ENCODE measurements at places on chromosomes 16 and 17.

GRCh38 chr17:75404731-75405364 lies 630 bp downstream of the GRB2 start:
- peak; percentile 27 for DNase-seq

DNA sequence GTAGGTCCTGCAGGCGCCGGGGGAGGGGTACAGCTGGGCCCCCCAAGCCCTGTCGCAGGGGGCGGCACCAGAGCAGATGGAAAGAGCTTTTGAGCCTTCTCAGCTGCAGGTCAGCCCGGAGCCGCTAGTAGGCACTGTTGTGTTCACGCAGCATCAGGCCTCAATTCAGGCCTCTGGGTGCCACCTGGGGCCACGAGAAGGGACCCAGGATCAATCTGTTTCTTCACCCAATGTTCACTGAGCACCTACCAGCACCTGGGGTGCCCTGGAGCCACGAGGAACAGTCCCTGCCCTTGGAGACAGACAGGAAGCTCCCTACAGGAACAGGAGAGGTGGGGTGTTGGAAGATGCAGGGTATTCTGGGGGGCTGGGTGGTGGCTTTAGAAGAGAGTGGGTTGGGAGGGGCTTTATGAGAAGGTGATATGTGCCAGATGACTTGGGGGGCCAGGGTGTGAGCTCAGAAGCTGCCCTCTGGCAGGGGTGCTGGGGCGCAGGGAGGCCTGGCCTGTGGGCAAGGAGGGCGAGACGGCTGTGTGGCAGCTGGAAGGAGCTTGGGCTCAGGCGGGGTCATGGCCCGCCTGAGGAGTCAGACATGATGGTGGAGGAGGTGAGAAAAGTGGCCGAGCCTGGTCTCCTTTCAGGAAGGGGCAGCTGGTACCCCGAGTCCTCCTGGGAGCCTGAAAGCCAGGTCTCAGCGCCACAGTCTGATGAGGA lies 121.9 kb upstream of the GSE1 start:
- DNase-seq: no peak

DNA sequence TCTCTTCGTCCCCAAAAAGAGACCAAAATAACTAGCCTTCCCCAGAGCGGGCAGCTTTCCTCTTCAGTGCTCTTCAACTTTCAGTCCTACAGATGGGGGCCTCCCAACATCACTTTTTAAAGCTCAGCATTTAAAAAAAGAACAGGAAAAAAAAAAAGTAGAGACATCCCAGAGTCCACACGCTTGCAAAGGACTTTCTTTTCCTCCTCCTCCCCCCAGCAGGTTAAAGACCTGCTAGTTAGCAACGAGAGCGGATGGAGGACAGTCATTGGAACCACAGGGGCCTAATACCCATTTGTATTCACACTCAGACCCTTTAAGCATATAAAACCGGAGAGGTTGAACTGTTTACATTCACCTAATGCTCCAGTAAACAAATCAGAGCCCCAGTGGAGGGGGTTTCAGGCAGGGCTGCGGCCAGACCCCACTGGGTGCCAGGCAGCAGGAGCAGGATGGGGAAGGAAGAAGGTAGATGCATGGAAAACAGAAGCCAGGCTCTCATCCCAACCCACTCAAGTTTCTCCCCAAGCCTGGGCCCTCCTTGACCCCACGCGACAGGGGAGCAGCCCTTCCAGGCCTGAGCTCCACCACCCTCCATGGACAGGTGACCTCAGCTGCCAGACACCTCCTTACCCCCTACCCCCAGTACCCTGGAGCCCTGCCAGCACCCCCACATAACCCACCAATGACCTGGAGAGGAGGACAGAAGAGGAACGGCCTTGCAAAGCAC lies 15.2 kb downstream of the ZFHX3 start:
- DNase-seq: no peak

GRCh38 chr16:87163637-87164036 lies 153.6 kb downstream of the C16orf95 start:
- DNase-seq: no peak

- no peak for DNase-seq
These were observed 145.5 kb upstream of the SOX9 start for GRCh38 chr17:71975331-71975801.

DNA sequence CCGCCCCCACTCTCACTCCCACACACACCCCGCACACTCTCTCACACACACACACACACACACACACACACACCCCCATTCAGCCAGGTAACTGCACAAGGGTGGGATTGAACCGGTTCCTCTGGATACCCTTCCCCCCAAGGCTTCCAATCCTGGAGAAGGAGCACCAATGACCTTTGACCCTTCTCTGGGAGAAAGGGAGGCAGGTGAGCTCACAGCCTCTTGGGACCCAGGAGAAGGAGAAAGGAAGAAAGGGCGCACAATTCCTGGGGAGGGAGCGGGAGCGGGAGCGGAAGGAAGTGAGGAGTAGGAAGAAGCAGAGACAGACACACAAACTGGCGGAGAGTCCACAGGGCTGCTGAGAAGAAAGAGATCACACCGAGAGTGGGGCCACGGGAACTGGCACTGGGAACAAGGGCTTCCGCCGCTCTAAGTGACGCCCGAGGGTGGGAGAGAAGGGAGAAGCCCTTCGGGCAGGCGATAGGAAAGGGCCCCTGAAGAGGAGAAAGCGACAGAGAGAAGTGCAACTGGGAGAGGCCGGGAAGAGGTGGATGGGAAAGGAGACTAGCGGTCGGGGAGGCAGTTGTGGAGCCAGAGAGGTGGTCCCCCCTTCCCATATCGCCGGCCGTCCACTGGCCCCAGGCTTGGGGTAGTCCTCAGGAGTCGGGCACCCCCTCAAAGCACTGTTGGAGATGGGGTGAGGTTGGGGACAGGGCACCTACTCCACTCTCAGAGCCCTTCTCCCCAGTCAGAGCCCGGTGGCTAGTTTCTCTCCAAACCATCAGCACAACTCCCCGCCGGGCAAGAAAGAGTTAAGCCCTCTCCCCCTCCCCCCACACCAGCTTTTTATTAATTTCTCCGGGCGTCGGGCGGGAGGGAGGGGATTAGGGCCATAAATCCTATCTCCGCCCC lies 1.3 kb downstream of the SAMD14 start:
- no peak for DNase-seq

GRCh38 chr16:77190190-77190477 lies 856 bp upstream of the MON1B start:
- no peak for DNase-seq

GRCh38 chr16:47461598-47462266 lies 601 bp downstream of the PHKB start:
- DNase-seq: no peak

- DNase-seq: no peak
These were observed 91.2 kb upstream of the TNRC6C start for GRCh38 chr17:77867308-77867781.

DNA sequence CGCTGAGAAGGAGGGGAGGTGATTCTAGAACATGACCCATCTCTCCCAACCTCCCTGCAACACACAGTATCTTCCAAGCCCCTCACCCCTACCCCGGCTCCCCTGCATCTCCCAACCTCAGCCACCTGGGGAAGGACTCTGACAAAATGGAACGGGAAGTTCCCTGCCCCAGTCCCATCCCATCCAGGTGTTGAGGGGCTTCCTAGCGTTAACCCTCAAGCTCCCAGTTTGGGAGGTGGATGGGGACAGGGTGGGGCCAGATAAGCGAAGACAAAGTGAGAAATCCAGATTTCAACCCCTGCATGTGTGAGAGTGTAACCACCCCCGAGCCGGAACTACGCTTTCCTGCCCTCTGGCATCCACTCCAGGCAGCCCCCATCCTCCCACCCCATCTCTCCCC lies 1.8 kb downstream of the ZSCAN10 start:
- no peak for DNase-seq

DNA sequence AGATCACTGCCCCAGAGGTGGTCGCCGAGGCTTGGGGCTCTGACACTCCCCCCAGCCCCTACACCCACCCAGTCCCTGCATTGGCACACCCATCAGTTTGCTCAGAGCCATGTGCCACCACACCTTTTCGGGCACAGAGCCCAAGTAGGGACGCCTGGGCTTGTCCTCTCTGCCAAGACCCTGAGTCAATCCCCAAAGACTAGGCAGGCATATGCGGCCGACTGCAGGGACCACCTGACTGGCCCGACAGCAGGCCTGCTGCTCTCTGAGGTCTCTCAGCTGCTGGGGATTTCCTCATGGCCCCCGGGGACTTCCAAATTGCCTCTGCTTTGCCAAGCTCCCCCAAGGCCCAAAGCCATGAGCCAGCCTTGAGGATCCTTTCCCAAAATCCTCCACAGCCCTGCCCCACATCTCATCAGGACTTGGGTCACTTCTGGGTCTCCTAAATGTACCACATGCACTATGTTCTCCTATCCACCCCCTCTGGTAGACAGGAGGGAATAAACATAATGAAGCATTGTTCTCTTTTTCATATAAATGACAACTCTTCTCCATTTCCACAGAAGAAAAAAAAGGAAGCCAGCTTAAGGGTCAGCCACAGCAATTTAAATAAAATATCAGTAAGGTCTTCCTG lies 30.6 kb downstream of the MYO18A start:
- DNase-seq: no peak

GRCh38 chr16:879986-880385 lies 79.5 kb upstream of the GNG13 start:
- DNase-seq: no peak

DNA sequence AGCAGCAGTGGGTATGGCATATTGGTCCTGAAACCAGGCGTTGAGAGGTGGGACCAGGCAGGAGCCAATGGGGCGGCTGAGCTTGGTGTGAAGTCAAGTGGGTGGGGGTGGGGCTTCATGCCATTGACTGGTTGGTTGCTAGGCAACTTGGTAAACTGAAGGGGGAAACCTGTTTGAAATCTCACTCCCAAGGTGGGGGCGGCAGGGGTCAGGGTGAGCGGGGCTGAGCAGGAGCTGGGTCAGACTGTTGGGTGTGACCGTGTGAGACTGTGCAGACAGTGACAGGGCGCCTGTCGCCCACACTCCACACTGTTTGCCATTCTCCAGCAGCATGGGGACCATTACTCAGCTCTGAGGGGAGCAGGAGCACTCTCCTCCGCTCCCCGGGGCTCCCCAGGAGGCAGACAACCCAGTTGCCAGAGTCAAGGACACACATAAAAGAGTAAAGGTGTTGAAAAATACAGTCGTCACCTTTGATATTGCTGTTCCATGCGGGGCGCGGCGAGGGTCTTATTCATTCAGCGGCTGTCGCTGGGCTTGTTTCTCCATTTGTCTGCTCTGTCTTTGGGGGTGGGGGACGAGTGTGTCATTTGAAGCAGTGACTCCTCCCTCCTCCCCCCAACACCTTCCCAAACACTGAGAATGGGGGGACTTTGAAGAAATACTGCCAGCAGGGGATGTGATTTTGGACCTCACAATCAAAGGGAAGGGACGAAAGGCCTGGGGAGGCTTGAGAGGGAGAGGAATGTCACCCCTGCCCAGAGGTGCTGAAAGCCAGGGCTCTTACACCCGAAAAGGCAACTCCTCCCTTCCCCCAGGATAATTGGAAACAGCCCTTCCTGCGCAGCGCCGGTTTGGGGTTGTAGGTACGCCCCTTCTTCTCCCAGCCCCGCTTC lies 1.2 kb upstream of the EFNB3 start:
- no peak for DNase-seq

GRCh38 chr16:68272507-68273209 lies 8.3 kb downstream of the SLC7A6 start:
- no peak for DNase-seq

DNA sequence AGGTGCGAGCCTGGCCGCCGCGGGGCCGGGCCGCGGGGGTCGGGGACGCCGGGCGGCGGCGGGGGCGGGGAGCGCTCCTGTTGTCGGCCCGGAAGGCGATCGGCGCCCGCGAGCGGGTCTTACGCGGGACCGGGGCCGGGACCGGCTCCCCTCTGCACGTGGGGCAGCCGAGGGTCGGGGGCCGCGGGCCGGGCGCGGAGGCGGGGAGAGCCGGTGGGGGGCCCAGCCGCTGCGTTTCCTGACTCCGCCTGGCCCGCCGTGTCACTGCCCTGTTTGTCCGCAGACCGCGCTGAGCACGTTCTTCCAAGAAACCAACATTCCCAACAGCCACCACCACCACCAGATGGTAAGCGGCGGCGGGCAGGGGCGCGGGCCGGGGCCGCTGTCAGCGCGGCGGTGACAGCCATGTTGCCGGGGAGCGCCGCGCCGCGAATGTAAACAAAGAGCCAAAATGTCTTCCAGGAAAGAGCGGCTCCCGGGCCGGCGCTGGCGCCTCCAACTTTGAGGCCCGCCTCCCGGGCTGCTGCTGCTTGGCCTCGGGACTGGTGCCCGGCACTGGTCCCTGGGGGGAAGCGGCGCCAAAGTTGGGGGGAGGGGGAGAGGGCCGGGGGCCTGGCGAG lies 586 bp downstream of the UBALD2 start:
- no peak for DNase-seq

- no peak for DNase-seq
These were observed 95.2 kb downstream of the C16orf78 start for GRCh38 chr16:49468611-49469310.

DNA sequence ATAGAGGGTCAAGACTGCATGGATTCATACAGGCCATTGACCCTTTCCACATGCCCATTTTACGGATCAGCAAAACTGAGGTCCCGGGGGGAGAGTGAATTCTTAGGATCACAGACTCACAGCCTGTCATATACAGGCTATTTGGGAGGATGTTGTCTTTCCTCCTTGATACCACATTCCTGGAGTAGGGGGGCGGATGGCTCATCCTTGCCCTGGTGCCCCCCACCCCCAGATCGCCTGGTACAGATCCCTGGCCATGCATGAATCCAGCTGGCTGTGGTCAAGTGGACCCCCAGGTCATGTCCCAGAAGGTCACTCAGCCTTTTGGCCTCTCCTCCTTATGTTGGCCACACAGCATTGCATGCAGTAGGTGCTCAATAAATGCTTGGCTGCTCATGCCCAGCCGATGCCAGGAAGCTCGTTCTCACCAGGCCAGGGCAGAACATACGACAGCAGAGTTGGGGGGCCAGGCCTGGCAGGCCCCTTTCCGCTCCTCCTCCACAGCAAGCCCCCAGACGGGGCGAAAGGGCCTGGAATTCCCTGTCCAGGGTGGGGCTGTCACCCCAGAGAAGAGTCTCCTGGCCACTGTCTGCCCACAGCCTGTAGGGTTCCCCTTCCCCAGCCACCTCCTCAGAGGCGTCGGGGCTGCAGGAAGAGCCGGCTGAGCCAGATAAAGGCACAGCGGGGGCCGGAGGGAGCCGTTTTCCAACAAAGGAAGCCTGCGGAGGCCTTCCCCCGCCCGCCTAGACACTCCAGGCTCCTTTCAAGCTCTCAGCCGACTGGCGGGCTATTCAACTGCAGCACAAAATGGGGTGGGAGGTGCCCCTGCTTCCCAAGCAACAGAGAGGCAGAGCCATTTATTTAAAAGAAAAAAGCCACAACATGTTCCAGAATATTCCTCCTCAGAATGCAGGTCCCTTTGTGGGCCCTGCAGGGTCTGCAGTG lies 215.7 kb upstream of the CIBAR2 start:
- peak; percentile 31 for DNase-seq

Data from NCI-H187 treated with DMSO at 0.1 percent for 48 hours (cell line).